ENCODE measurements at places on chromosomes 1 and 21.
A peak's percentile ranks its signal among the peaks of the same experiment; 100 is the strongest.

DNA sequence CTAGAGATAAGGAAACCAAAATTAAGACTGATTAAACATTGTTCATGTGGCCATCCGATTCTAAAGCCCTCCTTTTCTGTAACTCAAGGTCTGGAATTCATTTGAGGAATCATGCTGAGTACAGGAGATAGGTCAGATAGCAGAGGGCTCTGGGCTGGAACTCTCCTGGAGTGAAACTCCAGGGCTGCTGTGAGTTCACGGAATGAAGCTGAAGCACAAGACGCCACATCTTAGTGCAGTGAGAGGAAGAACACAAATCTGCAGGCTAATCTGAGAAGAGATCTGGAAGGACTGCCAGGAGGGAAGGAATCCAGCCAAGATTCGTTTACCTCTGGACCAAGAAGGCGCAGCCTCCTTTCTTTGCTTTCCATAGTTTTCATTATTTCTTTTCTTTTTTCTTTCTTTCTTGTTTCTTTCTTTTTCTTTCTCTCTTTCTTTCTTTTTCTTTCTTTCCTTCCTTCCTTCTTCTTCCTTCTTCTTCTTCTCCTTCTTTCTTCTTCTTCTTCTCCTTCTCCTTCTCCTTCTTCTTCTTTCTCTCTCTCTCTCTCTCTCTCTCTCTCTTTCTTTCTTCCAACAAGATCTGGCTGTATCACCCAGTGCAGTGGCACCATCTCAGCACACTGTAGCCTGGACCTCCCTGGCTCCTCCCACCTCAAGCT lies 74.8 kb upstream of the ATP1B1 start:
- no peak for DNase-seq

GRCh38 chr21:35095859-35096291 lies 46.8 kb upstream of the RUNX1 start:
- DNase-seq = peak; percentile 42

DNA sequence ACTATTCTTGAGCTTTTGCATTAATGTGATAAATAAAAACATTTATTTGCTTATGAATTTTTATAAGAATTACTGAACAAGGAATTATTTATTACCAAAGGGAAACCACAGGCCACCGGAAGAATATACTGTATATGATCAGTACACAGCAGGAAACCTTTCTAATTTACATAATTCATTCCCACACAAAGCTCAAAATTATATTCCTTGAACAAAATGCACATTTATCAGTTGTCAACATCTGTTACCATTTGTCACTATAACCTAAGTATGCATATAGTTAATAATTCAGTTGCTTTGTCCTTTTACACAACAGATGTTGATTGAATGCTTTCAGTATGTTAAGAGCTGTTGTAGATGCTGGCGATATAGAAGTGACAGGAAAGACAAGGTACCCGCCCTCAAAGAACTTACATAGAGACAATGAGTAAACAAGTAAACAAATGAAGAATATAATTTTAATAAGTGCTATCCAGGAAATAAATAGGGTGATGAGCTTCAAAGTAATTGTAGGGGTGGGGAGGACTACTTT lies 27.2 kb downstream of the VPS45 start:
- DNase-seq = no peak

- DNase-seq = no peak
These were observed 33.3 kb downstream of the MATN1 start for GRCh38 chr1:30689901-30690645.

- no peak for DNase-seq
These were observed 574.2 kb upstream of the ADGRL2 start for GRCh38 chr1:81226603-81226928.

DNA sequence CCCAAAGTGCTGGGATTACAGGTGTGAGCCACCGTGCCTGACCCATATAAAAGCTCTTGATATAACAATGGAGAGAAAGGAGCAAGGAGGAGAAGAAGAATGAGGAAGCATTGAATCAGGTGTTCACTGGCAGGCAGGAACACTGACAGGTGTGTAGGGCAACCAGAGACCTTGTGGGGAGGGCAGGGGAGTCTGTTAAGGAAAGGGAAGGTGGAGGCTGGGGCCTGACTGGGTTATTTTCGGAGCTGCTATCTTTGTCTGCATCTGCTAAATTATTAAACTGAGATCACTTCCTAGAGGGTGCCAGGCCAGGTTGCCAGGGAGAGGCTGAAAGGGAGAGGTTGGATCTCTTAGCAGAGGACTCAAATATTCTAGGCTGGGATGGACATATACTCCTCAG lies 6.8 kb upstream of the TRNP1 start:
- no peak for DNase-seq

DNA sequence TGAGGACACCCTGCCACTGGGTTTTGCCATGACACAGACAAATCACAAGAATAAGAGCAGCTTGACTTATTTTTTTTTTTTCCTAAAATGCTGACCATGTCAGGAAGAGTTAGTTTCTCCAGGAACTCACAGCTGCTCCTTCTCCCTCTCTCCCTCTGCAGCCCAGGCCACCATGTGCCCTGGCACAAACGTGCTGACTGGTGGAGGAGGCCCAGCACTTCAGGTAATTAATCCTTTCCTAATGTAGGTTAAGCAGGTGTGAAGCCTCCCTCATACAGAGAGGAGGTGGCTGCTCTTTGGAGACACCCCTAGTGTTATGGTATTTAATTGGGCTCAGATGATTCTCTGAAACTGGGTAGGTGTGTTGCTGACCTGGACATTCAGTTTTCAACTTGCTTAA lies 129.8 kb upstream of the USH2A start:
- DNase-seq = no peak

DNA sequence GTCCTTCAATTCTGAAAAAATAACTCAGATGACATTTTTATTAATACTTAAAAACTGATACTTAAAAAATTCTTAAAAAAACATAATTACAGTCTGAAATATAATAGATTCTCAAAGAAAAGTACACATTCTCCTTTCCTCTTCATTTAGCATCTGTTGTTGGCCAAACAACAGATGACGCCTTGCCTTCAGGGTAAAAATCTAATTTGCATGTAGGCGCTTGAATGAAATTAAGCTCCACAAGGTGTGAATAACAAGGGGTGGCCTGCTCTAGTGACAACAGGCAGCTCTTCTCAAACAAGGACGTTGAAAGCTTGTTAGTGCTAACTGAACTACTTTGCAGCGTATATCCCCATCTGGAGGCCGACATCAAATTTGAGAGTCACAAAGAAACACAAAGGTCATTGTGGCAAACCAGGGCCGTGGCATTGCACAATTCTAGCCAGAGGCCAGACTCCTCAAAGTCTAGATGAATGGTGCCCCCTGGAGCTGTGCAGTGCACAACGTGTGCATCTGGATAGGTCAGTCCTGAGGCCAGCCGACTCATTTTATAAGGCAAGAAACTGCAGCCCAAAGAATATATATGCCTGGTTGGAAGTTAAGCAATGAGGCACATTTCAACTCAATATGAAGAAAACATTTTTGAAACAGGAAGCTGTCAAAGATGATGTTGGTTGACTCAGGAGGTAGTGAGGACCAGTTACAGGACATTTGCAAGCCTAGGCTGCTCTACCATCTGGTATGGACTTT lies 459.2 kb upstream of the RUNX1 start:
- peak; percentile 56 for DNase-seq

DNA sequence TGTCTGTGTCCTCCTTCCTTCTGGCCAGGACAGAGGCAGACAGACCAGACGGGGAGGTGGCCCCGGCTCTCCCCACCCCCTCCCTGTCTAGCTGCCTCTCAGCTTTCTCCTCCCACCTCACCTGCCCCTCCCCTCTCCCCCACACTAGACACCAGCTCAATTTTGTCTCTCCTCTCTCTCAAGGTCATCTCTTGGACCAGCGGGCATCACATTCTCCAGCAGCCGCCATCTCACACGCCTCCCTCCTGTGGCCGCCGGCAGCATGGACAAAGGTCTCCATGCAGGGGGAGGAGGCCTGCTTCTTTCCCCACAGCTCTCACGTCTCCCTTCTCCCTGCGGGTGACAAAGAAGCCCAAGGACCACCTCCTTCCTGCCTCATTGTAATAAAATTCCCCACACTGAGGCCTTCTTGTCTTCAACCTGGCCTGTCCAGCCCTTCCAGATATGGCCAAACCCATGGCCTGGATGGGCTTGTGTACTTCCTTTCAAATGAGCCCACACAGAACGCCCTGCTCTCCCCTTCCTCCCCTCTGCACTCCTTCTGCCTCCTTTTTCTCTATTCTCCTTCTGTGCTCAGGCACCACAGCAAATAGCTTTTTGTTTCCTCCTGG lies 14.6 kb downstream of the OPTC start:
- DNase-seq = no peak

DNA sequence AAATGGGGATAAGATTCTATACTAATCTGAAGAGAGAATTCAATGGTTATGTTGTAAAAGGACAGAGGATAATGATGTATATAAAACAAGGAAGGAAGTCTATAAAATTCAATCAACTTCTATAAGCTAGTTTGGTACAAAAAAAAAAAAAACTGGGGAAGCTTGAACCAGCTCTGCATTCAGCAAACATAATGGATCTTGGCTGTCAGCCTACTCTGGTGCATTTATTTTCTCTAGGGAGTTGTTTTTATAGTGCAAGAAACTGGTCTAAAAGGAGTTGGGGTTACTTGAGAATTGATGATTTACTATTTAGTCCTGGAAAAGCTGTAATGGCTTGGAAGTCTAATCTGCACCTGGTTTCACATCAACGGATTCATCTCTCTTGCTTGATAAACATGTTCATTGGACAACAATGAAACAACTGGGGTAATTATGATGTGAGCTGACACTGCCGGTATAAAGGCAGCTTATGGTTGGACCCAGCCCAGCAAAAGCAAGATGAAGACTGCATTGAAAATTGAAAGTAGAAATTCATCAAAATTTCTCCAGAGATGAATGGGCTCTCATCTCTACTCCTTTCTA lies 199.4 kb upstream of the NRIP1 start:
- DNase-seq = no peak

- no peak for DNase-seq
These were observed 5.0 kb downstream of the RRP1B start for GRCh38 chr21:43664358-43664757.

GRCh38 chr1:66326867-66327266 lies 207.1 kb upstream of the SGIP1 start:
- DNase-seq = no peak

GRCh38 chr1:80656014-80656636 lies 1144.6 kb upstream of the ADGRL2 start:
- DNase-seq = no peak

GRCh38 chr21:16305686-16306085 lies 575.9 kb downstream of the USP25 start:
- peak; percentile 38 for DNase-seq

GRCh38 chr21:46247699-46248421 lies 19.3 kb upstream of the LSS start:
- no peak for DNase-seq

GRCh38 chr1:194084755-194085154 lies 898.3 kb upstream of the B3GALT2 start:
- no peak for DNase-seq

- no peak for DNase-seq
These were observed 115.2 kb downstream of the LAMC2 start for GRCh38 chr1:183301239-183301638.

DNA sequence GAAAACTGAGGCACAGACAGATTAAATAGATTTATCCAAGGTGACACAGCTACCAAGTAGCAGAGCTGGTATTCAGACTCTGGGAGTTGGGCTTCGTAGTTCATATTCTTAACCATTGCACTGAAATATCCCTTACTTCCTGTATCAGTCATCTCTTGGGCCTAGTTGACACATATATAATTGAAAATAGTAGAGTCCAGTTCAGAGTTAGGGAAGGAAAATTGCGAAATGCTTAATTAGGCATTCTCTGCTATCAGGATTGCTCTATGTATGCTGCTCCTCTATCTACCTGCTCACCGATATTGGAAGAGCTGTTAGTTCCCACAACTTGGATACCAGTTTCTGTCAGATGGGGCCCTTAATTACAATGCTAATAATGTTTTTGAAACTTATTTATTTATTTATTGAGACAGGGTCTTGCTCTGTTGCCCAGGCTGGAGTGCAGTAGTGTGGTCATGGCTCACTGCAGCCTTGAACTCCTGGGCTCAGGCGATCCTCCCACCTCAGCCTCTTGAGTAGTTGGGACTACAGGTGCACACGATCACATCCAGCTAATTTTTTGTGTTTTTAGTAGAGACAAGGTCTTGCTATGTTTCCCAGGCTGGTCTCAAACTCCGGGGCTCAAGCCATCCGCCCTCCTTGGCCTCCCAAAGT lies 8.2 kb downstream of the RCOR3 start:
- DNase-seq = no peak

- DNase-seq = no peak
These were observed 16.5 kb downstream of the ADAM30 start for GRCh38 chr1:119879510-119880434.

GRCh38 chr1:36303650-36304360 lies 2.4 kb upstream of the SH3D21 start:
- no peak for DNase-seq

GRCh38 chr1:19062258-19063029 lies 106.0 kb upstream of the IFFO2 start:
- DNase-seq = no peak

- DNase-seq = no peak
These were observed 2.0 kb downstream of the AHDC1 start for GRCh38 chr1:27601771-27602461.

DNA sequence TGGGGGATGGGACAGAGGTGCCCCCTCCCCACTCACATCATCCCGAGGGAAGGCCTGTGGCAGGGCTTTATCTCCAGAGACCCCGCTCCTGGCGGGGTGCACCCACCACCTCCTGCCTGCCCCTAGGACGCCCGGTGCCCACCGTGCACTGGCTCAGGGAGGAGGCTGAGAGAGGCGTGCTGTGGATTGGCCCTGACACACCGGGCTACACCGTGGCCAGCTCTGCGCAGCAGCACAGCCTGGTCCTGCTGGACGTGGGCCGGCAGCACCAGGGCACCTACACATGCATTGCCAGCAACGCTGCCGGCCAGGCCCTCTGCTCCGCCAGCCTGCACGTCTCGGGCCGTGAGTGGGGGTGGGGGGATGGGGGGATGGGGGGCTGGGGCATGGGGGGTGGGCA lies 71.7 kb downstream of the TRIM11 start:
- DNase-seq = no peak

GRCh38 chr1:10402729-10403274 lies 3.9 kb downstream of the PGD start:
- no peak for DNase-seq

DNA sequence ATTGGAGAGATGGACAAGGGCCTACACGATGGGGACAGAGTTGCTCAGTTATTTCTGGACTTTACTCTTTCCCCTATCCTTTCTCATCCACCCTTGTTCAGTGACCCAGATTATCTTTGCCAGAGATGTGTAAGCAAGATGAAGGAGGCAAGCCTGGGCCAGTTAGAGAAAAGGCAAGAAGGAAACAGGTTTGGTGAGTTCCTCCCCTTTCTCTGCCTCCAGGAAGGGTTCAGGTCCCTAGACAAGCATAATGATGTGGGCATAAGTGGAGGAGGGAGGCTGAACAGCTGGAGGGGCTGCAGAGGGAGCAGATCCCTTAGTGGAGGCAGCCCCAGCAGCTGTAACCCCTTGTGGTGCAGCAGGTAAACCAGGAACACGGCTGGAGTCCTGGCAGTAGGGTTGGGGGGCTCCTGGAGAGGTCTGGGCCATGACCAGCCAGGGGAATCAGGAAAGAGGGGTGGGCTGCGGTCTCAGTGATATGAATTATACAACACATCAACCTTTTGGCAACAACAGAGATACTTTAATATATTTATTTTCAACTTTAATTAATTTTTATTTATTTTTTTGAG lies 9.2 kb upstream of the CDC42 start:
- DNase-seq = no peak

GRCh38 chr1:205980237-205980870 lies 22.8 kb downstream of the RAB7B start:
- DNase-seq = no peak

- no peak for DNase-seq
These were observed 40.9 kb downstream of the ELK4 start for GRCh38 chr1:205590777-205591513.
